ENCODE measurements at places on chromosomes 6 and 20.

DNA sequence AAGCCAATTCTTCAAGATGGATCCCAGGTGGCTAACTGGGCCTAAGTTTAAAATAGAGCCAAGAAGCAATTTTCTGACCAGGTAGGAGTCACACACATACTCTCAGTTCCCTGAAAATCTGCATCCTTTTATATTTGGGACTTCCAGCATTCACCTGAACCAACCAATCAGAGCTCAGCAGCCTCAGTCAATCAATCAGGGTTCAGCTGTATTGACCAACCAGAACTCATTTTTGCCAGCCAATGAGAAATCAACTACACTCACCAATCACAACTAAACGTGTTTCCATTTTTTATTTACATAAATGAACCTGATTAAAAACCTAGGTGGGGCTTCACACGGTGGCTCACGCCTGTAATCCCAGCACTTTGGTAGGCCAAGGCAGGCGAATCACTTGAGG, 37.5 kb downstream of the SLC17A4 start:
- no peak for DNase-seq

GRCh38 chr6:38976801-38977500, 71.6 kb upstream of the GLP1R start:
- no peak for DNase-seq

GRCh38 chr6:64437996-64438395, 802.4 kb downstream of the PHF3 start:
- DNase-seq, result no peak

- peak; percentile 55 for DNase-seq
Measured at GRCh38 chr20:56460459-56460858, 8.0 kb upstream of the RTF2 start.

GRCh38 chr6:110357664-110358552, at the start of gene METTL24:
METTL24 (minus strand) TSS chr6:110358349; CDS start chr6:110358272, 77 bp downstream.
- DNase-seq, result no peak

GRCh38 chr20:47883186-47883585, 97.9 kb upstream of the SULF2 start:
- DNase-seq, result no peak

- DNase-seq, result peak; percentile 85
Measured at GRCh38 chr20:63009045-63009961, 2.5 kb upstream of the BHLHE23 start.

GRCh38 chr20:61407561-61407960, 155.5 kb downstream of the CDH4 start:
- no peak for DNase-seq

DNA sequence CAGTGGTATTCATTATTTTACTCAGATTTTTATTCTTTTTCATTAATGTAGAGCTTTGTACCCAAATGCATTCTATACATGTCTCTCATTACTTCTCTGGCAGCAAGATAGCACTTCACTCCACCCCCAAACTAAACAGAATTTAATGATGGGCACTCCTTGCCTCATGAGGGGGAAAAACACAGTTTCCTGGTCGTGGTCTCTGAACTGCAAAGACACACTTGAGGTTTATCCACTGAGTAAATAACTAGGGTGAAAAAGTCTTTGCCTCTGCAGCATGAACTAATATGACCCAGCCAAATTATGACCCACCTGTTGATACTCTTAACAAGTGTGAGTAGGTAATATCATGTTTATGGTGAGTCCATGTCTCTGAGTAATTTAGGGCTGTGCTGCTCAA, 785.2 kb upstream of the FLRT3 start:
- no peak for DNase-seq

DNA sequence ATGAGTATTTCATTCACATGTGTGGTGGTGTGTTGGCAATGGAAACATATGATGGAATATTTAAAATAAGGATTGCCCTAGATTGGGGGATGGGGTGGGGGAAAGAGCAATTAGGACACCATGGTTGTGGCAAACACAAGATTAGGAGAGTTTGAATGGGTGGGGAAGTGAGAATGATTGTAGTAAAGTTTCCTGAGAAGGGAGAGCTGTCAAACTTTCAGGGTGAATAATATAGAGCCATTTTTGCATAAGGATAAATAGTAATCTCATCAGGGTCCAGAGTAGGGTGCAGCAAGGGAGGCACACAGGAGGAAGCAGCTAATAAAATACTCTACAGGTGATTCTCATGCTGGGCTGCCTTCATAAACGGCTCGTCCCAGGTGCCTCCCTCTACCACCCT, 294.9 kb upstream of the MARCKS start:
- no peak for DNase-seq

- DNase-seq, result no peak
Measured at GRCh38 chr6:44452725-44453124, 65.2 kb downstream of the CDC5L start.

DNA sequence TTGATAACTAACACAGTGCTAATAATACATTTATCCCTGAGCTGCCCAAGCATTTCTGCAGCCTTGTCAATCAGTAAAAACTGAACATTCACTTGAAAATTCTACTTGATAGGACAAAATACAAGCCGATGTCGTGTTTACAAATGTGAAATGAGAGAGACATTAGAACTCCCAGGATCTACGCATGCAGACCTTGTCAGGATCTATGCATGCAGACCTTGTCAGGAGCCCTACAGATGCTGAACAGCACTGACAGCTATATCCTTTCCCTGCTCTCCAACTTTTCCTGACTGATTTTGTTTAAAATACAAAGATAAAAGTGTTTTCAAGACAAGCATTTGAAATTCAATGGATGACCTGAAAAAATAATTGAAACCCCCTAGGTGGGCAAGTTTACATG, 28.9 kb downstream of the INSM1 start:
- no peak for DNase-seq

GRCh38 chr6:25968769-25969168, 6.2 kb downstream of the TRIM38 start:
- DNase-seq, result no peak

DNA sequence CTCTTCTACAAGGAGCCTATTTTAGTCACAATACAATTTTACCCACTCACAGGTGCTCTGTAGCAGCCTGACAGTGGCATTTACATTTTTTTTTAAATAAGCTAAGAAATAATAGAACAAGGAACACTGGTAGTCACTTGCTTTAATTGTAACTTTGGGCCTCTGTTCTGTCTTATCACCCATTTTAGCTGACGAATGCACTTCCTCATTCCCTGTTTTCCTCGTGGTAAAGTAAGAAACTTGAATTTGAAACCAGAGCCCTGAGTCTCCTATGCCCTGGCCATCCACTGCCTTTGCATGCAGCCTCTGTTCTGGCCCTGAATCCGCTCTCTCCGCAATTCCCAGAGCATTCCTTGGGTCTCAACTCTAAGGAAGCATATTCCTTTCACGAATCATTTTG, 550.6 kb downstream of the PTPRT start:
- DNase-seq, result no peak

DNA sequence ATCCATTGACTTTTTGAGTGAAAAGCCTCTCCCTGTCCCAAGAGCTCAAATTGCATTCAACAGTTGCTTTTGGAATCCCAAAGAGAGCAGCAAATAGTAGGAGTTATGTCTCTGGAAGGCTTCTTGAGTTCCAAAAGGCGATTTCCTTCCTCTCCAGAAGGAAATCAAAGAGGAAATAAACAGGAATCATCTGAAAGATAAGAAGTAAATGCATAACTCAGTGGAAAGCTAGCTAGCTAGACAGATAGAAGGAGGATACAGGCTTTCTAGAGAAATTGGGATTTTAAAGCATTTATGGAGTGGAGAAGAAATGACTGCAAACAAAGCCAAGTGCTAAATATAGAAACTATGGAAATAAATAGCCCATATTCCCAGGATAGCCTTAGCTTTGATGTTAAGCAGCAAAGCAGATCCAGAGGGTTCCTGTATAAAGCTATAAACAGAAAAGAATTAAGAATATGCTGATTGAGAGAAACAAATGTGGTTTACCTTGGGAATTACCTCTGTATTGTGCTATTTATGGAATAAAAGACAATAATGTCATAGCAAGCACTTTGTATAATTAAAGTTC, 214.7 kb downstream of the PLCB1 start:
- no peak for DNase-seq

- no peak for DNase-seq
Measured at GRCh38 chr6:136959471-136959891, 37.4 kb downstream of the SLC35D3 start.

DNA sequence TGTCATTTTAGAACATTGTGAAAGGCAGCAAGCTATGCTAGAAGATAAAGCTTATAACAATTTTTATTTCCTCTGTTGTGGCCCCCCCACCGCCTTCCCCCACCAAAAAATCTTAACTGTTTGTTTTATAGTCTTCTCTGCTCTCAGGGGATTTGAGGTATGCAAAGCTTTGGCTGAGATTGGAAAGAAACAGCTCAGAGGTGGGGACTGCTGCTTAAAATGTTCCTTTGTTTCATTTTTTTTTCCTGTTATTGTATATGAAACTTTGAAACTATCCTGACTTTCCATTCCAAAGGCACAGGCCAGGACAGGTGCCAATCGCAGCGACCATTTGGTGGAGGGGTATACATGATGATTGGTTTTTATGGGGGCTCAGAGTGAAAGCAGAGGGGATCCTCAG, 114.7 kb upstream of the PHACTR1 start:
- no peak for DNase-seq

GRCh38 chr6:37381579-37381978, 27.8 kb downstream of the RNF8 start:
- peak; percentile 43 for DNase-seq

- DNase-seq, result no peak
Measured at GRCh38 chr20:53676519-53676822, 82.8 kb upstream of the ZNF217 start.

GRCh38 chr6:30447237-30447636, 42.1 kb upstream of the HLA-E start:
- DNase-seq, result no peak

- DNase-seq, result no peak
Measured at GRCh38 chr6:17902974-17903373, 84.5 kb downstream of the KIF13A start.

GRCh38 chr6:138503881-138504680, 4.8 kb upstream of the NHSL1 start:
- no peak for DNase-seq

All from activated CD4-positive, alpha-beta T cell treated with anti-CD3 and anti-CD28 coated beads, Interleukin-2, Interleukin-4, amounts not matched to agents 100 ng/mL and 50 ng/mL, durations not matched to agents 16 hours and 8 hours (primary cell).